ENCODE measurements at places on chromosomes 16 and 17.

- no peak for DNase-seq
These were observed 22.3 kb downstream of the HAPSTR1 start for GRCh38 chr16:9113707-9114106.

DNA sequence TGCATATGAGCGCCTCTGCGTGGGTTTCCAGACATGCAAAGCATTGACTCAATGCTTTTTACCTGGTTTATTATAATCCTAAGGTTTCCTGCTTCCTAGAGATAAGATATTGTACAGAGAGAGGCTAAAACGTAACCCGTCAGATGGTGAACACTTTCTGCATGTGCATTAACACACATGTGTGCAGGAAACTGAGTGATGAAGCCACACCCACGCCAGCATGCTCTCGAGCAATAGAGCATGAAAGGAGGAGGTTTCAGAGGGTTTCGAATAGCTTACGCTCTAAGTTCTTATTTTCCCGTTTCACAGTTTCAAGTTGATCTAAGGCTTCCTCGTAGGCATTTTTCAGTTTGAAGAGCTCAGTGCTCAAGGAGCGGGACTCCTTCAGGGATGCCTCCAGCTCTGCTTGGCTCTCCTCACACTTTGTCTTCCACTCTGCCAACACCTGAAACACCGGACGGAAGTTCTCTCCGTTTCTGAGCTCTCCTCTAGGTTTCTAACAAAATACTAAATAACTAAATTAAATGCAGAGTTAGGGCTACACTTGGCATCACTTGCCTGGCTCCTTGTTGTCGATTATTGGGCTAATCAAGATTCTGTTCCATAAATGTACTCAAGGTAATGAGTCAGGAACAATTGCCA lies 23.2 kb downstream of the MYH3 start:
- DNase-seq, result no peak

GRCh38 chr17:17934806-17935205 lies 37.4 kb downstream of the TOM1L2 start:
- DNase-seq, result no peak

DNA sequence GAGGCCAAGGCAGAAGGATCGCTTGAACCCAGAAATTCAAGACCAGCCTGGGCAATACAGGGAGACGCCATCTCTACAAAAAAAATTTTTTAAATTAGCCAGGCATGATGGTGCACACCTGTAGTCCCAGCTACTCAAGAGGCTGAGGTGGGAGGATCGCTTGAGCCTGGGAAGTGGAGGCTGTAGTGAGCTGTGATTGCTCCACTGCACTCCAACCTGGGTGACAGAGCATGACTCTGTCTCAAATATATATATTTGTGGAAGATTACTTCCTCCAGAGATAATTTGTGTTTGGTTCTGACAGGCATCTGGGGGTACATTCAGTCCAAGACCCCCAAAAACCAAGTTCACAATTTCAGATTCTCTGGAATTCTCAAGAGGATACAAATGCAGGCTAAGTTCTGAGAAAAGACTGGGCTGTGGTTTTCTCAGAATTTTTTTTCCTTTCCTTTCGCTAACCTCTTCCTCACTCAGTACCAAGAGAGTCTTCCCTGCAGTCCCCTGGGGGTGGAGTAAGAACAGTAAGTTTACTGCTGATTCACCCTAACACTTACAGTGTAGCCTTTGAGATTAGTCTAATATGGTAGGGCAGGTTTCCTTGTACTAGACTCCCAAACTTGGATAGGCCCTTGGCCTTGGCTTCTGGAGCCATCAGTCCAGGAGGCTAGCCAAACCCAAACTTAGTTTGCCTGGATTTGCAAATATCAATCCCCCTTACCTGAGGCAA lies 15.1 kb downstream of the GSDMB start:
- DNase-seq, result no peak

GRCh38 chr16:66588981-66589713 lies 9.9 kb downstream of the CMTM2 start:
- no peak for DNase-seq

DNA sequence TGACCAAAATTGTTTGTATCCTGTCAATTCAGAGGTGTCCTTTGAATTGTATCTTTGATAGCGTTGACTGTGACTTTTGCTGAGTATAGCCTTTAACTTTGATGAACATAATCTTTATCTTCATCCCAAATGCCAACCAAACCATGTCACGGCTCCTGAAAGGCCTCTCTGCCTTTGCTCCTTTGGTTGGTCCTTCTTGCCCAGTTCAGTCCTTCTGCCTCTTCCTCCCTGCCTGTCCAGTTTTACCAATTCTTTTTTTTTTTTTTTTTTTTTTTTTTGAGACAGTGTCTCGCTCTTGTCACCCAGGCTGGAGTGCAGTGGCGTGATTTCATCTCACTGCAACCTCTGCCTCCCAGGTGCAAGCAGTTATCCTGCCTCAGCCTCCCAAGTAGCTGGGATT lies 12.9 kb upstream of the VPS4A start:
- no peak for DNase-seq

DNA sequence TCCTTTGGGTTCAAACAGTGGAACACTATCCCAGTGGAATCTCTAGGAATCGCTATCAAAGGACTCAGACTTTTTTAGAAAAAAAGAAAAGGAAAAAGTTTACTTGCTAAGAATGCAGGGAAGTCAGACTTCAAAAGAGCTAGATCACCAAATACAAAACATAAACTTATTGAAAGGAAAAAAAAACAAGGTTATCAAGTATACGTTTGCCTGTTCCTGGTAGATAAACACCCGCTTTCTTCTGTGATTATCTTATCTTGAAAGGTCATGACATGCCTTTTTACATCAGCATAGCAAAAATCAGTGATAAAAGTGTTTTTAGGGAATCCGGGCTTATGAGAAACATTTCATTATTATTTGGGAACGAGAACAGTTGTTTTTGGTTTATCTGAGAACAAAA lies 129.3 kb upstream of the TMEM97 start:
- DNase-seq, result no peak

DNA sequence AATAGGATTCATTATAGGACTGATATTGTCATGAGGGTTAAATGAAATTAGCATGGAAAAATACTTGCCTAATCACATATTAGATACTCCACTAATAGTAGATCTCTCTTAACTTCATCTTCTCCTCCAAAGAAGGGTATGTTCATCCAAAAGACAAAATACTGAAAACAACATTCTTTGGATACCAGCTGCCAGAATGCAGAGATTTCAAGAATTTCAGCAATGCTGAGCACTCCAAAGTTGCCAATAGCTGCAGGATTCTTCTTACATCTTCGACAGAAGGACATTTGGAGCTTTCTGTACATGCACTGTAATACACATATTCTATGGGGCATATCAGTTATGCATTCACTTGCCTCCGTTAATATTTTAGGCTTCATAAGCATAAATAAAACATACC lies 436.5 kb downstream of the HAPSTR1 start:
- no peak for DNase-seq

DNA sequence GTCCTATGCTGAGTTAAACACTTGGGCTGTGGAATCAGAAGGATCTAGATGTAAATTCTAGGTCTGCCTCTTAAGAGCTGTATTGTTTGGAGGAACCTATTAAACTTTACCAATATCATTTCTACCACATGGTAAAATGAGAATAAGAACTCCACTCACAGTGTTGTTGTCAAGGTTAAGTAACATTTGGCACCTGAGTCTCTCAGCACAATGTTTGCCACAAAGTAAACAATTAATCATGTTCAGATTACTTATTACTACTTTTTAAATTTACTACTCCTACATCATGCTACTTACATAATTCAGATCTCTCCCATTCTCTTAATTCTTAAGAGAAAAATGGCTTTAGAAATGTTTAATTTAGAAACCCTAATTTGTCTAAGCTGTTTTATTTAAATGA lies 305.9 kb downstream of the CA10 start:
- DNase-seq, result no peak

- no peak for DNase-seq
These were observed 110.8 kb downstream of the CDYL2 start for GRCh38 chr16:80693553-80693952.

- no peak for DNase-seq
These were observed 2.1 kb upstream of the MRC2 start for GRCh38 chr17:62625184-62625869.

- DNase-seq, result no peak
These were observed 4.2 kb upstream of the SLC16A3 start for GRCh38 chr17:82224666-82225065.

GRCh38 chr17:81569986-81570514 lies 17.9 kb upstream of the FAAP100 start:
- no peak for DNase-seq

GRCh38 chr17:8836821-8837562 lies 30.5 kb downstream of the PIK3R6 start:
- no peak for DNase-seq
